Thoracic aorta (tissue), 2 donors: ENCODE measurements at places on chromosomes 3 and 15. TPM values are rescaled to one million over a fixed set of nuclear protein-coding genes. Genes with fewer than 3 reads are reported as not detected.
A peak's percentile ranks its signal among the peaks of the same experiment; 100 is the strongest.

Gene HYAL1
- total RNA-seq, result 5.8 TPM

DNA sequence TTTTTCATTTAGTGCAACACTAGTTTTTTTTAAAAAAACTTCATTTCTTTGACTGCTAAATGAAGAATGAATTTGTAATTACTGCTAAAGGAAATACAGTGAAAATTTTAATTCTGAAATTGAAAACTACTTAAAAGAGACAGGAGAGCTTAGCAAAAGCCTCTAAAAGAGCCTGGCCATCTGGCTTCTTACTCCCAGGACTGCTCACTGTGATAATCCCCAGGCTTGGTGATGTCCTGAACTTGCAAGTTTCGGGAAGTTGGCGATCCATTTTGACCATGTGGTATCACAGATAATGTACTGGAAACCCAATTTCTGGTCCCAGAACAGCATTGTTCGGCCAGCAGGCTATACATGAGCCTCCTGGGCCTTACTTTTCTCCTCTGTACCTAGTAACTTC, 292.1 kb downstream of the FGF12 start:
- no peak for DNase-seq
- H3K27me3 ChIP-seq, result no peaks in the 10 kb centered on the region
- no peak overlapping the region for H3K4me3 ChIP-seq
- no peaks in the 10 kb centered on the region for H3K4me1 ChIP-seq

Gene TLR9
- not detected for total RNA-seq

Gene SLC12A1
- total RNA-seq, result 0.85 TPM

Gene PLA2G4F
- 0.78 TPM for total RNA-seq

Gene CCR3
- total RNA-seq, result not detected

DNA sequence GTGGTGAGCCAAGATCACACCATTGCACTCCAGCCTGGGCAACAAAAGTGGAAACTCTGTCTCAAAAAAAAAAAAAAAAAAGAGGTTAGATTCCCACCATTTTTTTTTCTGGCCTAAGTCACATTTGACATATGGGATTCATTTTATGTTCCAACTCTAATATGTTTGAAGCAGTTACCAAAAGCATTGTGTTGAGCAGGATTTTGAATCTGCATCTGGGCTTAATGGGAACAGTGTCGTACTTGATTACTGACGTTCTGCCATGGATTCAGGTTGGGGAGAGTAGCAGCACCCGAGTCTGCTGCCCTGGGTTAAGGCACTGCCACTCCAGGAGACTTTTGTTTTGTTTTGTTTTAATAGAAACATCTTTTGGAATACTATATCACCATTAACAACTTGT, 348.7 kb upstream of the TBL1XR1 start:
- no peak overlapping the region for H3K27ac ChIP-seq
- no peaks in the 10 kb centered on the region for H3K36me3 ChIP-seq
- no peaks in the 10 kb centered on the region for H3K27me3 ChIP-seq
- peaks cover 39% of the 10 kb centered on the region for H3K4me1 ChIP-seq
- no peak overlapping the region for H3K4me3 ChIP-seq

DNA sequence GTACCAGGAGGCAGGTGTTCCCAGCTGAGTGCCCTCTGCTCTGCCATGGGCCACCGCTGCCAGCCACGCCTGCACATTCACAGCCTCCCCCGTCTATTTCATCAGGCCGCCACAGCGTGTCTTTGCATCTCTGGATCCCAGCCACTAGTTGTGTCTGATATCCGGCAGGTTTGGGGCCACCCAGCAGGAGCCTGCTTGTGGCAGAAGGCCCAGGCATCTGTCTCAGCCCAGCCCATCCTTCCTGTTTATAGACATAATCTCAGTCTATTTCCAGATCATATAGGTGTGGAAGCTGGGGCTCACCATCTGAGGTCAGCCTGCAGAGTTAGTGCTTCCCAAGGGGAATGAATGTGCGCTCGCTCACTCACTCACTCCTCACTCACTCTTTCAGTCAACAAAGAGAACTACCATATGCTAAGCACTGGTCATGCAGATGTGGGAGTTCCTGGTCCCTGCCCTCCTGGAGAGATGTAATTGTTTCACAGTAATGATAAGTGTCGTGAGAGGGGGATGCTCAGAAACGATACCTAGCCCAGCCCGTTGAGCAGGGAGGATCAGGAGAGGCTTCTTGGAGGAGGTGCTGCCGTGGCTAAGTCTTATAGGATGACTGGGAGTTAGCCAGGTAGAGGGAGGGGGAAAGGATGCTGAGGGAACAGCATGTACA, 60.6 kb downstream of the FGD5 start:
- H3K27ac ChIP-seq, result no peak overlapping the region
- H3K27me3 ChIP-seq, result no peaks in the 10 kb centered on the region
- no peak overlapping the region for H3K4me3 ChIP-seq
- H3K36me3 ChIP-seq, result no peaks in the 10 kb centered on the region

Gene ADAMTS9
- total RNA-seq, result 420 TPM

Gene GOLGA6L7
- not detected for total RNA-seq

DNA sequence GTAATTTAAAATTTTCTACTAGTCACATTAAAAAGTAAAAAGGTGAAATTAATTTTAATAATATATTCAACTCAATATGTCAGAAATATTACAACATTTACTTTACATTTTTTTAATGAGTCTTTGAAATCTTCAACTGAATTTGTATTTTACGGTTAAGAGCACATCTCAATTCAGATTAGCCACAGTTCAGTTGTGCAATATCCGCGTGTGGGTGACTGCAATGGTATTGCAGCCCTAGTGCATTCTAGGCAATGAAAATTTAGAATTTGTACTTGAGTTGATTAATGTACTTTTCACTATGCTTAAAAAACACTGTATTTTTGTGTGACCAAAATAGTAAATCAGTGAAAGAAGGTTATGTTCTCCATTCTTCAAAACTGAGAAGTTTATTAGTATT, 57.3 kb downstream of the CEP63 start:
- H3K27me3 ChIP-seq, result no peaks in the 10 kb centered on the region
- no peak for DNase-seq
- H3K36me3 ChIP-seq, result peaks cover 13% of the 10 kb centered on the region
- H3K4me1 ChIP-seq, result no peaks in the 10 kb centered on the region
- no peak overlapping the region for H3K4me3 ChIP-seq
- no peak overlapping the region for H3K27ac ChIP-seq

GRCh38 chr3:114762144-114762543, 384.9 kb downstream of the ZBTB20 start:
- DNase-seq, result no peak
- no peaks in the 10 kb centered on the region for H3K27me3 ChIP-seq
- no peaks in the 10 kb centered on the region for H3K36me3 ChIP-seq
- H3K4me3 ChIP-seq, result no peak overlapping the region

GRCh38 chr3:53890726-53891475, 758 bp downstream of the SELENOK start:
- no peaks in the 10 kb centered on the region for H3K27me3 ChIP-seq
- no peak for DNase-seq
- peaks cover 2% of the 10 kb centered on the region for H3K36me3 ChIP-seq
- peak overlapping the region; percentile 90 for H3K27ac ChIP-seq

Gene SST
- total RNA-seq, result not detected

Gene SEMA3F
- total RNA-seq, result 25.5 TPM

DNA sequence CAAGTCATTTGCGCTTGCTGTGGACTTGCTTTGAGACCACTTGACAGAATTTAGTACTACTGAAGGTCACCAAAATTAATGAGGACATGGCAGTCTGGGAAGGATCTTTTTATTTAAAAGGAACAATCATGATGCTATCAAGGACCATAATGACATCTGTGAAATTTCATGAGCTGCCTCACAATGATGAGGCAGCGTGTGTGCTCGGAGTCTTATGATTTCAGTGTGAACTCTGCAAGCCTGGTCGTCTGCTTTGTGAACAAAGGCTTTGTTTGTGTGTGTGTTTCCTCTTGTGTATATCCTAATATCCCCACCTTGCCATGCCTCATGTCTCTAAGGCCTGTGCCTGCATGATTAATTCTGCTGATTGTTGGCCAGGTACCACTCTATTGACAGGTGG, 46.7 kb downstream of the RAD54L2 start:
- no peaks in the 10 kb centered on the region for H3K4me1 ChIP-seq
- DNase-seq, result no peak
- no peak overlapping the region for H3K4me3 ChIP-seq
- H3K27ac ChIP-seq, result no peak overlapping the region
- no peaks in the 10 kb centered on the region for H3K27me3 ChIP-seq

DNA sequence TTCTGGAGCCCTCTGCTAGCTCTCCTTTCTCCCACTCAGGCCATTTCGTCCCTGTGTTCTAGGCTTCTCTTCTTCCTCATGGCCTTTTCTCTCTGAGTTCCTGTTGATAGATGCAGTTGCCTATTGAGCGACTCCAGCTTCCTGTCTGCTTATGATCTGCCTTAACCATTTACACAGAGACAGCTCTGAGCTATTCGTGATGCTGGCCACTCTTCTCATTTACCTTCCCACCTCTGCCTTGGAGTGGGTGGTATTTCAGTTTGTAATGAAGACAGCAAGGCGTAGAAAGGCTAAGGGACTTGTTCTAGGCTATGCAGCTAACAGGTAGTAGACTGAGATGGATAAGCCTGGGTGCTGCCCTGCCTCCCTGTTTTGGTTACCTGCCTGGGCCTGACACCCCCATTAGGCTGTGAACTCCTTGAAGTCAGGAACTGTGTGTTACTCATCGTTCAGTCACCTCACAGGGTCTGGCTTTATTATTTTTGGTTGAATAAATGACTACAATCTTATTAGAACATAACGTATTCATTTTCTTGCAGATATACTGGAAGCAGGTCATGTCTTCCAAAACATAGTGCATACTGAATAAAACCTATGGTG, 12.6 kb upstream of the ZBTB47 start:
- DNase-seq, result no peak
- no peaks in the 10 kb centered on the region for H3K4me1 ChIP-seq
- H3K27ac ChIP-seq, result no peak overlapping the region
- peaks cover 55% of the 10 kb centered on the region for H3K36me3 ChIP-seq

Gene PP2D1
- total RNA-seq, result not detected

DNA sequence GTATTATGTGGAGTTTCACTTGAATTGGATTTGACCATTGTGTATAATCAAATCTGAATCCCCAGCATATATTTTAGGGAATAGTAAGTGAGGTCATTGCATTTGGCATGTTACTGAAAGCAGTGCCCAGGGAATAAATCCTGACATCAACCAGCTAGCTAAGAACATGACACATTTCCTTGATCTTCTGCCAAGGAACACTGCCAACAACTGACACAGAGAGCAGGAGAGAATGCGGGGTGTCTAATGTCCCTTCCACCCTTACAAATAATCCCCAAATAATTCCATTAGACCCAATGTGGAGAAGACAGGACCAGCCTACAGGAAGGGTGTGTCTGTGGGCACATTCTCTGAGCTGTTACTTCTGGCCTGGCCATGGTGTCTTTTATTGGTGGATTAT, 30.6 kb upstream of the UBE3A start:
- H3K27me3 ChIP-seq, result no peaks in the 10 kb centered on the region
- no peak for DNase-seq
- H3K27ac ChIP-seq, result no peak overlapping the region
- H3K4me3 ChIP-seq, result no peak overlapping the region

- DNase-seq, result no peak
- no peak overlapping the region for H3K4me3 ChIP-seq
Measured at GRCh38 chr3:127909646-127910045, 5.4 kb upstream of the KBTBD12 start.

- no peaks in the 10 kb centered on the region for H3K36me3 ChIP-seq
- peak overlapping the region; percentile 75 for H3K27ac ChIP-seq
- no peak overlapping the region for H3K4me3 ChIP-seq
Measured at GRCh38 chr3:100254168-100254777, 6.5 kb upstream of the TBC1D23 start.

GRCh38 chr15:98648654-98649471, 524 bp downstream of the IGF1R start:
- peaks cover 8% of the 10 kb centered on the region for H3K4me1 ChIP-seq
- no peaks in the 10 kb centered on the region for H3K27me3 ChIP-seq
- H3K36me3 ChIP-seq, result no peaks in the 10 kb centered on the region
- DNase-seq, result no peak
- H3K27ac ChIP-seq, result peak overlapping the region; percentile 96

Gene SEMA6D
- total RNA-seq, result 12.9 TPM

DNA sequence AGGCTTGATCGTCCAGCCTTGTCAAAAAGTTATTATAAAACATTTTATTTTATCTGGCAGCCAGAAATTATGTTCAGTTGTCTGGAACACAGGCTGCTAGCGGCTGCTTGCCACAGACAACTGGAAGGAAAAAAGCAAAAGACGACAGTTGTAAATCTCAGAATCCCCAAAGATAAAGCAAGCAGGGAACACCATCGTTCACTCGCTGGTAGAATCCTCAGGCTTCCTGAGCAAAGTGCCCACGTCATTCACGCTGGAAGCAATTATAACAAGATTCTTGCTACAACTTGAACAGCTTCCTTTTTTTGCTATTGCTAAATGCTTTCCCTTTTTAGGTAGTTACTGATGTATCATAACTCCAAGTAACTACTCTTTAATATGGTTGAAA, 33.6 kb downstream of the ADAMTS17 start:
- no peaks in the 10 kb centered on the region for H3K27me3 ChIP-seq
- peak overlapping the region; percentile 28 for H3K27ac ChIP-seq
- no peak for DNase-seq
- peak overlapping the region; percentile 47 for H3K4me3 ChIP-seq
- peaks cover 40% of the 10 kb centered on the region for H3K4me1 ChIP-seq

Gene CPB1
- 0.95 TPM for total RNA-seq

- no peaks in the 10 kb centered on the region for H3K27me3 ChIP-seq
- no peak overlapping the region for H3K4me3 ChIP-seq
- H3K4me1 ChIP-seq, result no peaks in the 10 kb centered on the region
Measured at GRCh38 chr15:69424001-69424400, 9.9 kb downstream of the KIF23 start.

Gene FBXW12
- total RNA-seq, result not detected

Gene SPINT1
- 4.6 TPM for total RNA-seq
